ENCODE measurements at places on chromosomes 1 and 21.
A peak's percentile ranks its signal among the peaks of the same experiment; 100 is the strongest.

- no peak for DNase-seq
These were observed 4.5 kb downstream of the PRRX1 start for GRCh38 chr1:170668209-170669106.

- no peak for DNase-seq
These were observed 151.7 kb downstream of the COP1 start for GRCh38 chr1:176055398-176055797.

- DNase-seq, result peak; percentile 65
These were observed 44.9 kb downstream of the PAFAH2 start for GRCh38 chr1:25952841-25953401.

GRCh38 chr21:46421756-46422555 lies 36.7 kb upstream of the DIP2A start:
- no peak for DNase-seq

DNA sequence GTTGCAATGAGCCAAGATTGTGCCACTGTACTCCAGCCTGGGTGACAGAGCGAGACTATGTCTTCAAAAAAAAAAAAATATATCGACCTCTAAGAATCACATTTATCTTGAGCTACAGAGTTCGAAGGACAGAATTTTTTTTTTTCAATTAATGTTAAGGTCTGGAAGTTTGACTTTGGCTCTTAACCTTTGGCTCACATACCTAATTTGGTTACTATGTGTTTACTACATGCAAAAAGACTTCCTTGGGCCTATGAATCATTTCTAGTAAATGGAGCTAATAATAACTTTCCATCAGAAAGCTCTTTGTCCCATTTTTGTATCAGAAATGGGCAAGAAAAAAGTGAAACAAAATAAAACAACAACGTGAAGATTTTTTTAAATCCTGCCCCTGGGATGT lies 351.2 kb downstream of the SMYD3 start:
- DNase-seq, result peak; percentile 69

DNA sequence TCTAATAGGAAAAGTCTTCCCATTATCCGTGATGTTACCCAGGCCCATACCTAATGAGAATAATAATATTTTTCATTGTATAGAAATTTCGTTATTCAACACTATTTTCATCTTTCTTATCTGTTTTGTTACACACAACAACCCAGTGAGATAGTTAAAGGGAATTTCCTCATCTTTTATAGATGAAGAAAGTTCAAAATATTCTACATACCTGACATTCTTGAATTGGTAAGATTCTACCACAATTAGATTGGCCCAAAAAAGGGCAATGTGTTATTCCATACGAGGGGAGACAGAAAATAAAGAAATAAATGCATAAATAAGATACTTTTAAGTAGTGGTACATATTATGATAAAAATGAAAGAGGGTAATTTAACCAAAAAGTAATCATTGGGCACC lies 405.5 kb upstream of the ADAMTS5 start:
- peak; percentile 29 for DNase-seq

GRCh38 chr21:38790961-38791360 lies 14.8 kb upstream of the ETS2 start:
- DNase-seq, result no peak

GRCh38 chr1:44323947-44324346 lies 31.1 kb downstream of the ERI3 start:
- no peak for DNase-seq

- DNase-seq, result no peak
These were observed 142.3 kb upstream of the COL6A1 start for GRCh38 chr21:45839274-45839673.

GRCh38 chr1:145959957-145960467 lies 2.2 kb upstream of the LIX1L start:
- DNase-seq, result no peak

DNA sequence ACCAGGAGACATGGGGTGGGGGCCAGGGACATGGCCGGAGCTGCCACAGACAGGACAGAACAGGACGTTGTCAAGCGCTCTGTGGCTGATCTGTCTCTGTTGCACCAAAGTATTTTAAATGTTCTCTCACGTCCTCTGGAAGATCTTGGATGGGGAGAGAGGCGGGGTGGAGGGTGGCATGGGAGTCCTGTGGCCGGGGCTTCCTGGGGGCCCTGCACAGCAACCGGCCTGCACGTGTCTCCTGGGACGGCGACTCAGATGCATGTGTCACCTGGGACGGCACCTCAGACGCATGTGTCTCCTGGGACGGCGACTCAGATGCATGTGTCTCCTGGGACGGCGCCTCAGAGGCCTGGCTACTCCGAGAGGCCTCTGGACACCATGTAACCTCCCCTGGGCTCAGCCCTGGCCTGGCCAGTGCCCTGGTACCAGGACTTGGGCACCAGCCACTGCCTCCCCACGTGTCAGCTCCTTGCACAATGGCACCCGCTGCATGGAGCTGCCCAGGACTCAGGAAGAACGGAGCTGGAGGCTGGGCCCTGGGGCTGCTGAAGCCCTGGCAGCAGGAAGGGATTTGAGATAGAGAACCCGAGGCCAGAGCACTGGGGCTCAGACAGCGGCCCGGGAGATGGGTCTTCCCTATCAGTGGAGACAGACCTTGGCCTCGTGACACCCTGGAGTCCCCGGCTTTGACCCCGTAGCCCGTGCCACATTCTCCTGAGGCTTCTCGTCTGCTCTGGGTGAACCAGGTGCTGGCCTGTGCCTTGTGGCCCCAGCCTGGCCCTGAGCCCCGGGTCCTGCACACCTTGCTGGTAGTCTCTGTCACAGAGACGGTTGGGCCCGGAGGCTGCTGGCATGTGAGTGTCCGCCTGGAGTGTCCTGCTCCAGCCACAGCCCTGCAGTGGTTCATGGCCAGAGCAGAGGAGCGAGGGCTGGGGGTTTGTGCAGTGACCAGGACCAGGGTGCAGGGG lies 14.7 kb upstream of the SLC19A1 start:
- DNase-seq, result no peak

DNA sequence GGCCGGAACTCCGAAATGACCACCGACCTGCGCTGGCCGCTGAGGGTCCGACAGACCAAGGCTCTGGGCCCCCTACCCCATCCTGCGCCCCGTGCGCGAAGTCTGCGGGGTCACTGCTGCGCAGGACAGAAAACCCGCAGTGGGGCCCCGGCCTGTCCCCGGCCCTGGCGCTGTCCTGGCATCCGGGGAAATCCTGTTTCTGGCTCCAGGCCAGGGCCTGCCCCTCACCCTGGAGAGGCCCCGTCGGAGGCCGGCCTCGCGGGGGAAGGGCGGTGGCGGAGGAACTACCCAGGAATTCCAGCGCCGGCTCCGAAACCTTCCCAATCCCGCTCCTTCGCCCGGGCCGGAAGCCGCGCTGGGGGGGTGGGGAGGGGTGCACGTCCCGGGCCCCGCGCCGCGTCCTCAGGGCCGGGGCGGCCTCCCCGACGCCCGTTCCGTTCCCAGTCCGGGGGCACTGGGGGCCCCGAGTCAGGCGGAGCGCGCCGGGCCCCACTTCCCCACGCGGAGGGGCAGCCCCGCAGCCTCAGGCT lies 77.0 kb downstream of the MORN1 start:
- peak; percentile 83 for DNase-seq

- no peak for DNase-seq
These were observed 9.3 kb downstream of the COQ8A start for GRCh38 chr1:226949401-226949800.

GRCh38 chr21:33924766-33925100 lies 9.1 kb upstream of the ATP5PO start:
- no peak for DNase-seq

DNA sequence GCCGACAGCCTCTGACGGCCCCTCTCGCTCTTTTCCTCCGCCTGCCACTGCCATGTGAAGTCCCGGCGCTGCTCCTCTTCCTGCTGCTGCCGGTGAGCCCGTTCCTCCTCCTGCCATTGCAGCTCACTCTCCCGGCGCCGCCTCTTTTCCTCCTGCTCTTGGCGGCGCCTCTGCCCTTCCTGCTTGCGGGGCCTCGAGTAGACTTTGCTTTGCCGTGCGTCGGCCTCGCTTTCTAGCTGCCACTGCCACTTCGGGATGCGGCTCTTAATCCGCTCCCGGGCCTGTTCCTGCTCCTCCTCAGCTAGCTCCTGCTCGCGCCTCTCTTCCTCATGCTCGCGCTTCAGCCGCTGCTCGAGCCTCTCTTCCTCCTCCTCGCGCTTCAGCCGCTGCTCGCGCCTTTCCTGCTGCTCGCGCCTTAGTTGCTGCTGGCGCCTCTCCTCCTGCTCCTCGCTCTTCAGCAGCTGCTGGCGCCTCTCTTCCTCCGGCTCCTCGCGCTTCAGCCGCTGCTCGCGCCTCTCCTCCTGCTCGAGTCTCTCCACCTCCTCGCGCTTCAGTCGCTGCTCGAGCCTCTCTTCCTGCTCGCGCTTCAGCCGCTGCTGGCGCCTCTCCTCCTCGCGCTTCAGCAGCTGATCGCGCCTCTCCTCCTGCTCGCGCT lies 4.3 kb downstream of the TCHH start:
- peak; percentile 61 for DNase-seq

DNA sequence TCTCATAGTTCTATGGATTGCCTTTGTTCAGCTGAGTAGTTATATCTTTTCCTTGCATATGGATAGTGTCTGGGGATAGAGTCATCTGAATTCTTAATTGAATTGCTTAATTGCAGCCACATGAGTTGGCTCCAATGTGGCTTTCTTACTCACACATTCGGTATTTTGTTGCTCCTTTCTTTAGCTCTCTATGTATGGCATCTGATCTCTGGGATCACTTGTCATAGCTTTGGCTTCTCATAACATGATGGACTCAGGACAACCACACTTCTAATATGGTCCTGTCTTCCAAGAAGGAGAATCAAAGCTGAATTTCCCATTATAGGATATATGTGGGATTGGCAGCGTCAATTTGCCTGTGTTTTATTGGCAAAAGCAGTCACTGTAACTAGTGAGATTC lies 716.2 kb downstream of the NCAM2 start:
- DNase-seq, result peak; percentile 78

- no peak for DNase-seq
These were observed 479.8 kb downstream of the DISC1 start for GRCh38 chr1:232106415-232106814.

GRCh38 chr21:15014221-15014620 lies 50.6 kb downstream of the NRIP1 start:
- DNase-seq, result no peak

DNA sequence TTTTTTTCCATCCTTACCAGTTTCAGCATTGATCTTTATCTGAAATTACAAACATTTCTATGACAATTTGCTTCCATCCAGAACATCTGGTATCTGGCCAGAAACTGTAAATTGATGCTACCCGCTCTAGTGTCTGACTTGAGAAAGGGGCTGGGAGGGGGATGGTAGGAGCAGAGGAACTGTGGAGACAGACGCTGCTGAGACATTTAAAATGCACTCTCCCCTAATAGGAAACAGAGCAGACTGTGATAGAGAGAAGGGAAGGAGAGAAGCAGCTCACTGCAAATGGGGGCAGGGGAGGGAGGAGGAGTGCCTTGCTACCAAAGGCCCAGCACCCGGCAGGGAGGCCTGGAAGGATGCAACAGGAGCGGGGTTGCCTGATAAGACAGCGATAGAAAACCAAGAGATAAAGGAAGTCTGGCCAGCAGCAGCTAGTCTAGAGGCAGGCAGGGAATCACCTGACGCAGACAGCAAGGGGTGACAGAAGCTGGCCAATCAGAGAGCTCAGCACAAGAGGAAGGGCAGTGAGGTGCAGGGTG lies 195.5 kb upstream of the NFIA start:
- DNase-seq, result no peak

- DNase-seq, result no peak
These were observed 34.4 kb downstream of the WLS start for GRCh38 chr1:68197891-68198290.

- peak; percentile 43 for DNase-seq
These were observed 5.6 kb upstream of the MAN1C1 start for GRCh38 chr1:25610822-25611630.

DNA sequence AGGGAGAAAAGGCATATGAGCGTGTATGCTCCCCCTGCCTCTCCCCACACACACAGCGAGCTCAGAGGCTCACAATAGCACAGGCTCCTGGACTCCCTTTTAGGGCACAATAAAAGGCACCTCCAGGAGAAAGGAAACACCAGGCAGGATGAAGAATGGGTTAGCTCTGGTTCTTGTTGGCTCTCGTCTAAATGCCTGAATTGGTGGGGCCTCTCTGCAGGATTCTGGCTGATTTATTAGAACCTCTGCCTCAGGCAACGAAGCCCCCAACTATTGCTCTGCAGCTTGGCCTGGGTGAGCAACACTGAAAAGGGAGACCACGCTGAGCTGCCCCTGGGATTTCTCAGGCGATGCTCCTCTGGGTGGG lies 590.9 kb upstream of the PLXNA2 start:
- no peak for DNase-seq

GRCh38 chr21:36889401-36889800 lies 77.1 kb downstream of the HLCS start:
- DNase-seq, result no peak

GRCh38 chr1:160522136-160522535 lies 919 bp downstream of the SLAMF6 start:
- DNase-seq, result no peak

DNA sequence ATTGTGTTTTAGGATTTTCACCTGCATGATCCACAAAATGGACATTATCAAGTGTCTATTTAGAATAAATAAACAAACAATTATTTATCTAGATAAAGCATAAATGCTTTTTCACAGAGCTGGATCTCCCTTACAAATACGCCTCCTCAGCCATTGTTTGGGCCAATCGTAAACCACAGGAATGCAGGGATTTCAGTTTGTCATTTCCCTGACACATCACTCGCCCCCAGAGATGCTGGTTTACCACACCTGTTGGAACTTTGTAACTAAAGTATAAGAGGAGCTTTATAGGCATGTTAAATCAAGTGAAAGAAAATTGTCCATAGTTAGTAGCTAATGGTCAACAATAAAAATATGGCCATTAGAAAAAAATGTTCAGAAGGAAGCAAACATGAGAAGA lies 40.3 kb downstream of the GPR88 start:
- no peak for DNase-seq

GRCh38 chr1:207648334-207649209 lies 3.6 kb downstream of the CR1L start:
- DNase-seq, result no peak

- no peak for DNase-seq
These were observed 3.1 kb downstream of the TACSTD2 start for GRCh38 chr1:58573705-58574591.

DNA sequence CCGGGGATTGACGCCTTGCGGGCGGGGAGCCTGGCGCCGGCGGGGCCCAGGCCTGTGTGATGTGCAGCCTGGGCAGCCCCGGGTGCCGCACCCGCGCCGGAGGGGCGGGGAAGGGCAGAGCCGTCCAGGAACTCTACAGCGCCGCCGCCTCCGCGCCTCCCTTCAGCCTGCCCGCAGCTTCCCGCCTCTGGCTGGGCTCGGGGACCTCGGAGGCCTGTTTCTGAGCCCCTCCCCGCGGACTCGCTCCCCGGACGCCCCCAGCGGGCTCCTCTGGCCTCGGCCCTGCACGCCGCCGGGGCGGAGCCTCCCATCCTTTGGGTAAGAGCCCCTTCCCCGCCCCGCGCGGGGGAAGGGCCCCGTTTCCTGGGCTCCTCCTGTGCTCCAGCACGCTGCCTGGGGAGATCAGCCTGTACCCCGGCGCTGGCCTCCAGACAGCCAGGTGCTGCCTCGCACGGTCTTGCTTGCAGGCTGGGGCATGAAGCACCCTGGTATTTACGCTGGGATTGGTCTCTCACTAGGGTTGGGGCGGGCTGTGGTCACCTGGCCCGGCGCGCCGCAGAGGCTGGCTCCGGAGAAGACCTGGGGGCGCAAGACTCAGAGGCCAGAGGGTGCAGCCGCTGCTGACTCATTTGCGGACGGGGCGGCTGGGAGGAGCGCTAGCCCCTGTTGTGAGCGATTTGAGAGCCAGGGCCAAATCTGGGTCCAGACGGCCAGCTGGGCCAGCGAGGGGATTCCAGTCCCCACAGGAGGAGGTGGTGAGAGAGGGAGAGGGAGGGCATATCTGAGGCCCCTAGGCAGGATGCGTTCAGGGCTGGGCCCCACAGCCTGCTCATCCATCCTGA lies 5.7 kb upstream of the ACOT11 start:
- peak; percentile 79 for DNase-seq

GRCh38 chr1:157566484-157567300 lies 14.4 kb upstream of the FCRL5 start:
- DNase-seq, result no peak

Measured in cardiac muscle cell (in vitro differentiated cells and primary cell).